ENCODE measurements at places on chromosomes 16 and 17. TPM values are rescaled to one million over a fixed set of nuclear protein-coding genes. Genes with fewer than 3 reads are reported as not detected.
A peak's percentile ranks its signal among the peaks of the same experiment; 100 is the strongest.

- DNase-seq, result no peak
Observed at GRCh38 chr17:43014649-43015542, 7.3 kb downstream of the VAT1 start.

GRCh38 chr17:78890498-78890897 lies 12.5 kb downstream of the CEP295NL start:
- DNase-seq, result no peak

- DNase-seq, result peak; percentile 38
Observed at GRCh38 chr17:57810721-57811637, 38.9 kb downstream of the MRPS23 start.

GRCh38 chr17:38908676-38909181 lies 16.7 kb upstream of the LASP1NB start:
- no peak for DNase-seq

DNA sequence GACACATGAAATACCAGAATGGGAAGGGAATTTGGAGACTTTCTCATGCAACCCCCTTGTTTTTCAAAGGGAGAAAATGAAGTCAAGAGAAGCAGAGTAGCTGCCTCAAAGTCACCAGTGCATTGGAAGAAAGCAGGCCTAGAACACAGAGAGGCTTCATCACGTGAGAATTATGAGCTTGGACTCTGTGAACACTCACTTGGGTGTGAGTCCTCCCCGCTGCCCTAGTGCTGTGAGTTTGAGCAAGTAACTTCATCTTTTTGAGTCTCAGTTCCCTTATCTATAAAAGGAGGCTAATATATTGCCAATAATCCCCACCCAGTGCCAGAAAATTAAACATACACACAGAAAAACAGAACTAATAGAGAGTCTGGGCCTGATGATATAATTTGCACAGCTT lies 315.8 kb downstream of the XYLT1 start:
- no peak for DNase-seq

GRCh38 chr16:19188406-19188805 lies 20.4 kb downstream of the SYT17 start:
- DNase-seq, result no peak

DNA sequence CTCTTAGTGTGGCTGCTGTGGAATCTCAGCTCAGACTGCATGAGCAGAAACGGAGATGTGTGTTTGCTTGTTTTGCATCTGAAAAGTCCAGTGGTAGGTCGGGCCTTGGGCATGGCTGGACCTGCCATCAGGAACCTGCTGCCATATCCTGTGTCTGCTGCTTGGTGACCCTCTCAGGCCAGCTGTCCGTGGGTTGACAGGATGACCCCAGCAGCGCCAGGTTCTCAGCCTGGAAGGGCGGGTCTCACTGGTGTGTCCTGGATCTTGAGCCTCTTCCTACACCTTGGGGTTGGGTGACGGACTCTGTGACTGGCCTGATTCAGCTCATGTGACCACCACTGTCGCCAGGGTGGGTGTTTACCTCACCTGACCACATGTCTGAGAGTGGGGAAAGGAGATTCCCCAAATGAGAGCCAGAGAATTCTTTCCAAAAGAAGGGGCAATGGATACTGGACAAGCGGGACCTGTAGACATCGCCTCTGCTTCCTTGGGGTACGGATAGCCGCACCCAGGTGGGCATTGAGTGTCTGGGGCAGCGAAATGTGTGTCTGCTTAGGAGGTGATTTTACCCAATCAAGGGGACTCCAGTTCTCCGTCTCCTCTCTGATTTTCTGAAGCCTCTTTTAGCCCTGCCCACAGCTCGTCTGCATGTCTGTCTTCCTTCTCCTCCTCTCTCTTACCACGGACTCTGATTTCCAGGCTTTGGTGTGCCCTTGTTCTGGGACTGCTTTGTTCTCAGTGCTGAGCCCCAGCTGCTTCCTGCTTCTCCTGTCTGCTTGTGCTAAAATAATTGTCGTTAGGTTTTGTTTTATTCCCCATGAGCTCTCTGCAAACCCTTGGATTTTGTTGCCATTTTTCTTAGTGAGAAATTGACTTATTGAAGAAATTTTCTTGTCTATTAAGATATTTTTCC lies 399.7 kb downstream of the CPPED1 start:
- DNase-seq, result no peak

GRCh38 chr17:8611137-8611536 lies 19.4 kb downstream of the MYH10 start:
- DNase-seq, result no peak

GRCh38 chr16:17358355-17358754 lies 112.4 kb downstream of the XYLT1 start:
- no peak for DNase-seq

The C16orf74 gene
- total RNA-seq, result 4.9 TPM

The KRT13 gene
- not detected for total RNA-seq

All from H9 (cell line).